ENCODE measurements at places on chromosomes 2 and 18.

DNA sequence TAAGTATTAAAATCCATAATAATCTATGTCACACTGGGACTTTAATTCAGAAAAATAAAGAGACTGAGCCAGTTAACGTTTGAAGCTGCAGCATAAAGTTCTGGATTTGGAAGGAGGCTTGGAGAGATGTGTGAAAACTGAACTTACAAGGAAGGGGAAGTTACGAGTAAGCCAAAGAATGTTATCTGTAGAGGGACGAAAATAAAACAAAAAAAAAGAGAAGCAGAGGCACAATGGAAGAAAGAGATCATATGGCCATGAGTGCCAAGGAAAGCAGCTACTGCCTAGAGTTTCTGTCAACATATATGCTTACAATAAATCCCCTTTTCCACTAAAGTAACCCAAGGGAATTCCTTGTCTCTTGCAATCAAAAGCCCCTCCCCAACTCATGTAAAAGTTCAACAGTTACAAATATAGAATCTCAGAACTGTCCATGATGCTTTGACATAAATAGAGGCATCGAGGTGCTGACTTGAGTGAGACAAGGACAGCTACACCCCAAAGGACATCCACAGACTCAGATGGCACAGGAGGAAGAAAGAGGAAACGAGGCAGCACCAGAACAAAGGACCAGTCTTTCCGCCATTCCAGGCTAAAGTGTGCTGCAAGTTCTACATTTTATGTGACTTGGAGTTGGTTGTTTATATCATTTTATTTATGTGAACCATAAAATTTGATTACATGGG lies 16.1 kb upstream of the ARL5A start:
- no peak for DNase-seq

DNA sequence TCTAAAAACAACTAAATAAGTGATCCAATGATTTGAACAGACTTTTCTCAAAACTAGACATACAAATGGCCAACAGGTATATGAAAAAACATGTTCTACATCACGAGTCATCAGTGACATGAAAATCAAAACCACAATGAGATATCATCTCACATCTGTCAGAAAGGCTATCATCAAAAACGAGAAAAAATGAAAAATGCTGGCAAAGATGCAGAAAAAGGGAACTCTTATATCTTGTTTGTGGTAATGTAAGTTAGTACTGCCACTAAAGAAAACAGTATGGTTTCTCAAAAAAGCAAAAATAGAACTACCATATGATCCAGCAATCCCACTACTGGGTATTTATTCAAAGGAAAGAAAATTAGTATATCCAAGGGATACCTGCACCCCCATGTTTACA lies 255.3 kb upstream of the FBXO11 start:
- no peak for DNase-seq

DNA sequence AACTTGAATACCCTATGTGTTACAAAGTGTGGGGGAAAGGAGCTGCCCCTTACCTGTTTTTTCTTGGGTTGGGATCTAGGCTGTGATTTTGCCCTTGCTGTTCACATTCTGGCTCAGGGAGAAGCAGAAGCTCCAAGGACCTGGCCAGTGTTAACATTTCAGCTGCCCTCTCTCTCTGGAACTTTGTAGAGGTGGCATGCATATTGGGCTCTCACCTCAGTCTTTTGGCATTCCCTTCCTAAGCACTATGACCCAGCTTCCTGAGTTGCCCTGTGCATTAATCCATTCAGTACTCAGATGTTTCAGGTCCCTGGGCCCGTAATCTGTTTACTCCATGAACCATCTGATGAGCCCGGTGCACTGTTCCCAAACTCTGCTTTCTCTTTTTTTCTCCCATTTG lies 12.1 kb downstream of the LCLAT1 start:
- DNase-seq, result no peak

DNA sequence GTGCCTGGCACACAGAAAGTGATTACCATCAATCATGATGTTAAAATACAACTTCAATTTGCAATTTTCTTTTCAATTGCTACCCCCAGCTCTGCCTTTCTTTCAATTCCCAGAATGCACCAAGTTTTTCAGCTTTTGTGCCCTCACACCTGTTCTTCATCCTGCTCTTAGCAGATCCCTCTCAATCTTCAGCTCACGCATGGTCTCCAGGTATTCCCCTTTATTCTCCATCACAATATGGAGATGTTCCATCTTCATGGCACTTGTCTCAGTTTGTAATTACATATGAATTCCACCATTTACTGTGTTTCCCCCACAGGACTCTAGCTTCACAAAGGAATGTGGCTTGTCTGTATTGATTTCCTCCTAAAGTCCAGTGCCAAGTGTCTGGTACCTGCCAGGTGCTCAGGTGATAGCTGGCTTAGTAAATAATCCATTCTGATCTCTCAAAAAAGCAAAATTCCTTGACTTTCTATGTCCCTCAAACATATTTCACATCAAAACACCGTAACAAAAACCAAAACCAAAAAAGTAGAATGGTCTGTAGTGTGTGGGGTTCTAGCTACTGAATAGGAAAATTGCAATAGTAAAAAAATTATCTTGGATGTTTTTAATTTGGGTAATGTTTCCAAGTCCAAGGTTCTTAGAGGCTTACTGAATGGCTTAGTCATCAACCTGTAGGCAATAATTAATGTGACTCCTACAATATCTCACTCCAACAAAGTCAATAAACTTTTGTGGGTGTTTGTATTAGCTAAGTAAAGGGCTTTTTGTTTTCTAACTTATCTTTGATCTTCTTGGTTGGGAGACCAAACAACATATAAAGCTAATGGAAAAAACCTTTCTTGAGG lies 2.9 kb upstream of the INSIG2 start:
- DNase-seq, result no peak

All from NCI-H524 treated with DMSO at 0.1 percent for 48 hours (cell line).